ENCODE measurements at places on chromosomes 13 and 19. TPM values are rescaled to one million over a fixed set of nuclear protein-coding genes. Genes with fewer than 3 reads are reported as not detected.
A peak's percentile ranks its signal among the peaks of the same experiment; 100 is the strongest.

DNA sequence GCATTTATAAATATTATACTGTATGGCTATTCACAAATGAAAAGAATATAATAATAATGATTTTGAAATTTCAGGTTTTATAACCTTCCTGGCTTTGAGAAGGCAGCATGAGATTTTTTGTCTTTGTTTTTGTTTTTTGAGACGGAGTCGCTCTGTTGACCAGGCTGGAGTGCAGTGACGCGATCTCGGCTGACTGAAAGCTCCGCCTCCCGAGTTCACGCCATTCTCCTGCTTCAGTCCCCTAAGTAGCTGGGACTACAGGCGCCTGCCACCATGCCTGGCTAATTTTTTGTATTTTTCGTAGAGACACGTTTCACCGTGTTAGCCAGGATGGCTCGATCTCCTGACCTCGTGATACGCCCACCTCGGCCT is 64.1 kb downstream of the ZNF429 start:
- no peak for DNase-seq

Gene ZNF8
- total RNA-seq = 4.4 TPM

Gene ZNF563
- 3.5 TPM for total RNA-seq

GRCh38 chr19:10761443-10762250 is 43.8 kb downstream of the DNM2 start:
- no peak for DNase-seq

Gene FAM216B
- total RNA-seq = not detected

DNA sequence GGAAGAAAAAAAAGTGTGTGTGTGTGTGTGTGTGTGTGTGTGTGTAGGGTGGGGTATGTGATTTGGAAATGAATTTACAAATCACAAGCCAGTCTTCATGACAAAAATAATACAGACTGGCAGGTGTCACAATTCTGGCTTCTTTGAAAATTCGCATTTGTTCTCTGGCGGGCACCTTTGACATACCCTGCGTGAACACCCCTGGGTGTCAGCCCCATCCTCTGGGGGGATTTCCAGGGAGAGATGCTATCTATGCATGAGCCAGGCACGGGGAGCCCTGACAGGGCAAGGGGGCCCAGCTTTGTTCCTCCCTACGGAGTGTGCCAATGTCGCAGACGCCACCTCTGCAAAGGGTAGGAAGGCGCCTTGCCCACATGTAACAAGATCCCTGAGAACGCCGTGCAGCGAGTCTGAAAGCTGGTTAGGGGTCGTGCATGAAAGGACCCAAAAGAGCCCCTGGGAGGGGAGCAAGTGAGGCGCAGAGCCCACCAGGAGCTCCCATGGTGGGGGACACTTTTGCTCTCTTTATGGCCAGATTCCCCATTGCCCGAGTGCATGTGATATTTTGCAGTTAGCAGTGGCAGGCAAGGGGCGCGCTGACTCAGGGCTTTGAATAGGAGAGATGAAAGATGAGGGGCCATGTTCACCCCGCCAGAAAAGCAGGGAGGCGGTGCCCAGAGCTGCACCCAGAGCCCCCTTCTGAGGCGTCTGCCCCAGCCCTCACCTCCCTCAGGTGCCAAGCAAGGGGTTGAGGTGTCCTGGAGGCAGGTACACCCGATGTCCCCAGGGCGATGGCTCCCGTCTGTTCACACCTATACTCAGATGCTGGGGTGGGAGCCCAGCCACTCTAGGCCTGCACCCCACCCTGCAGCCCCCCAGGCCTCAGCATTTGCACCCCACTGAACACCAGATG is 45.3 kb downstream of the KLF2 start:
- DNase-seq = peak; percentile 95

DNA sequence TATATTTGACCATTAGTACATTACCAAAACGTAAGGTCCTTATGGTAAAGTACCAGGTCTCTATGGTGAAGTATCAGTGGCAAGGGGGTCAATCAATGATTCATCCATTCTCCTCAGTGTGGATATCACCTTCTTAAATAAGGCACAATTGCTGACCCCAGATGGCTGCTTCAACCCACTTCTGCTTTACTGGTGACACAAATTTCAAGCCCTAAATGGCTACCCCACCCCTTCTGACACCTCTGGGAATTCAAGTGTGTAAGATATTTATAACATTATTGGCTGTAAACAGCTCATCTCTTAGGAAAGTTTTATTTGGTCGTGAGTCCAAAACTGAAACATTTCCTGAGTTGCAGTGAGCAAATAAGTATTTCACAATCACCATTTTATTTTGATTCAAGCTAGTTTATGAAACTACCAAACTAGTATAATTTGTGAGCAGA is 7.9 kb upstream of the WBP4 start:
- no peak for DNase-seq

Gene SULT2A1
- not detected for total RNA-seq

DNA sequence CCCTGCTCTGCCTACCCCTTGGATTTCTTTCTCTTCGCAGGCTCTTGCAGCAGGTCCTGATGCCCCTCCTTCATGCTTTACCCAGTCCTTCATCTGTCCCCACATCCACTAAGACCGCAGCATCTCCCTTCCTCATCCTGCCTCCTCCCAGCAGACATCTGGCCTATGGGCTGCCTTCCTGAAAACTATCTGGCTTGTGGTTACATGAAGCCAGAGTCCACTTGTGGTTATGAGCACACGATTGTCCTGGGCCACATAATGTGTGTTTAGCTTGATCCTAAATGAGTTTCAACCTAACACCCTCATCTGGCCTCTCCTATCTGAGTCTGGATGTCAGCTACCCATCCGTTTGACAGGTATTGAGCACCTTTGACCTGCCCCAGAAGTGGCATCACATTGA is 5.5 kb upstream of the ZNF175 start:
- DNase-seq = no peak

DNA sequence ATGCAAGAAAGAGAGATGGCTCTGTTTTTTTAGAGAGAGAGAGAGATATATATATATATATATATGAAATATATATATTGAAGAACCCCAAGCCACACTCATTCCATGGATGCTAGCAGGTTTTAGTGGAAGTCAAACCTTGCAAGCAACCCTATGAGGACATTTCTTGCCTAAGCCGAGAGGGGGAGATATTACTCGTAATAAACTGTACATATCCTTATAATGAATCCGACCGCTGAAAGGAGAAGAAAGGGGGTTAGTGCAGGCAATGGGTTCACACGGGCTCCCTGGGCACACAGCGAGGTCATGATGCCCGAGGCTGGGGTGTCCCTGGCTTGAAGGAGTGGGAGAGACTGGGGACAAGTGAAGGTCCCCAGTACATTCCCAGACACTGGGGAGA is 78.3 kb downstream of the IER2 start:
- no peak for DNase-seq

DNA sequence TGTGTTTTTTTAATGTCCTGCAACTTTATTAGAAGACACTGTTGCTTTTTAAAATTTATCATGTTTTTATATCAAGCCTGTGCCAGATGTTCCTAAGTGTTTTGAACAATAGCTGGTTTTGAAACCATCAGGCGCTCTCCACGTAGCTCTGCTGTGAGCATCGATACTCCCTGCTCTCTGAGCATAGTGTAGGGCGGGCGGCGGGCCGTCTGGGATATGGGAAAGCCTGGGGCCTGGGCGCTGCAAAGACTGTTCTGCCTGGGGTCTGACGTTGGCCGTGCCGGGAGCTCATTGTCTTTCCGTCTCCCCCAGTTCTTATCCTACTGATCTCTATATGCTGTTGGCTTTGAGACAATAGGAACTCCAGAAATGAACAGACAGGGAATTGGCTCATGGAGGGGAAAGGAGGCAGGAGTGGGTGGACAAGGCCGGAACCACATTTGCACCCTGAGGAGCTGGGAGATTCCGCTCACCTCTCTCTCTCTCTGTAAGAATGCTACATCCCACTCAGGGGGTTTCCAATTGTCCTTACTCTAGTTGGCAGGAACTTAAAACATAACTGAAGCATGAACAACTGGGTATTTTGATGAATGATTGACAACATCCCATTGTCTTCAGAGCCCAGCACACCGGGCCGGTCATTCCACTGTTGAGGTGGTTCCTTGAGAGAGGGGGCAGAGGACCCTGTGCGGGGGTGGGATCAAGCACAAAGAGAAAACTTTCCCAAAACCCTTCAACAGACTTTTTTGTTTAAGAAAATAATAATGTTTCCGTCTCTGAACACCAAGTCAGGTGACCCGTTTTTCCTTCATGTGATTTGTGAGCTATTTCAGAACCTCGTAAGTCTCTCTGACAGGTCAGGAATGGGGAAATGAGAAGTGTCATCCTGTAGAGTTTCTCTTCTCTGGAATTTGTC is 64.7 kb downstream of the COL4A2 start:
- DNase-seq = no peak

Gene AMH
- 5.9 TPM for total RNA-seq

Gene CYP4F11
- total RNA-seq = not detected

GRCh38 chr19:17575871-17576757 is 20.7 kb downstream of the COLGALT1 start:
- DNase-seq = no peak

Gene COL5A3
- 0.50 TPM for total RNA-seq

DNA sequence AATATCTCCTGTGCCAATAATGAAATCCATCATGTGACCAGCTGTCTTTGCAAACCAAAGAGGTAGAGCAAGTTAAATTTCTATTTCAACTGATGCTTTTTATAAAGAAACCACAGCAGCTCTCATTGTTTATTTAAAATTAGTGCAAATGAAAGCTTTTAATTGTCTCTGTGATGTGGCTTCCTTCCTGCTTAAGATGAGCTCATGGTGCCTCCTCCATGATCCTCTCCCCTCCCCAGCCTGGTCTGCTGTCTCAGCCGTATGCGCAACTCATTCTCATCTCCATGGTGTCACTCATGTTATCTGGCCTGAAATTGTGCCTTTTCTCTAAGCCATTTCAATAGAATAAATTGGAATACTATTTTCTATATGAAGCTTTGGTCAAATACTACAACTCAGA is 270.6 kb downstream of the FGF14 start:
- DNase-seq = no peak

- no peak for DNase-seq
Measured at GRCh38 chr19:13026462-13027370, 31.4 kb downstream of the NFIX start.

- DNase-seq = no peak
Measured at GRCh38 chr19:46296722-46297461, at the start of gene HIF3A. Gene HIF3A (plus strand): TSS chr19:46297042. CDS start chr19:46297077, 35 bp downstream.

All from CD8-positive, alpha-beta memory T cell (primary cell).